ENCODE measurements at places on chromosomes 11 and 22.

DNA sequence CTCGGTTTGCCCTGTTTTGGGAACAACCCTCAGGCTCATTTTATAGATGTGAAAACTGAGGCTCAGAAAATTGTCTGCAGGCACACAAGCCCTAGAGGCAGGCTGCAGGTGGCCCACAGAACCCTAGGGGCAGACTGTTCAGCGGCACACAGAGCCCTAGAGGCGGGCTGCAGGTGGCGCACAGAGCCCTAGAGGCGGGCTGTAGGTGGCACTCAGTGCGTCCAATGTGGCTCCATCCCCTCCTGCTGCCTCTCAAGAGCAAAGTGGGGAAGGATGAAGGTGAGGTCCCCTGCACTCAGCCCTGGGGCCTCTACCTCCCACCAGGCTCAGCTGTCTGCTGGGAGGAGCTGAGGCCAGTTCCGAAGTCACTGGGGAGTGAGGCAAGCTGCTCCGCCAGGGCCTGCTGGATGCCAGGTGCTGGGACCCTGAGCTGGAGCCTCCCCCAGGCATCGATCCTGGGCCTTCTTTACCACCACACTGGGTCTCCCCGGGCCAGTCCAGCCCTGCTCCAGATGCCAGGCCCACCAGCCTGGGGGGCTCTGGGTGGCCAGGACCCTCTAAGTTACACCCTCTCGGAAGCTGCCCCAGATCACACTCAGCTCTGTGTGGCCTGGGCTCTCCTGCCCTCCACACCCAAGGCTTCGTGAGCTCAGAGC lies 2.3 kb downstream of the ACY3 start:
- no peak for DNase-seq

DNA sequence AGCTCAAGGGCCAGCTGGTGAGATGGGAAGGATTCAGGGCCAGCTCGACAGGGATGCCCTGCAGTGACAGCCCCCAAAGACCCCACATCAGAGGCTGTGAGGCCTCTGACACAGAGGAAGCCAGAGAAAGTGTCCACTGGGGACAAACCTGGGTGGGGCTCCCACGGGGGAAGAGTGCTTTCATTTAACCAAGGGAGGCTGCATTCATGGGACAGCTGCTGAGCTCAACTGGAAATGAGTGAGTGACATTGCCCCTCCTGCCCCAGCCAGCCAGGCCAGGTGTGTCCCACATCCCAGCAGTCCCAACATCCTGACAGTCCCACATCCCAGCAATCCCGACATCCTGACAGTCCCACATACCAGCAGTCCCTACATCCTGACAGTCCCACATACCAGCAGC lies 61.0 kb downstream of the DHCR7 start:
- DNase-seq, result no peak

GRCh38 chr11:18368221-18368620 lies 26.1 kb upstream of the LDHA start:
- no peak for DNase-seq

- DNase-seq, result peak; percentile 83
These were observed 15.5 kb upstream of the UPK3A start for GRCh38 chr22:45268958-45269844.

- DNase-seq, result no peak
These were observed 9.4 kb downstream of the HORMAD2 start for GRCh38 chr22:30089655-30089974.

DNA sequence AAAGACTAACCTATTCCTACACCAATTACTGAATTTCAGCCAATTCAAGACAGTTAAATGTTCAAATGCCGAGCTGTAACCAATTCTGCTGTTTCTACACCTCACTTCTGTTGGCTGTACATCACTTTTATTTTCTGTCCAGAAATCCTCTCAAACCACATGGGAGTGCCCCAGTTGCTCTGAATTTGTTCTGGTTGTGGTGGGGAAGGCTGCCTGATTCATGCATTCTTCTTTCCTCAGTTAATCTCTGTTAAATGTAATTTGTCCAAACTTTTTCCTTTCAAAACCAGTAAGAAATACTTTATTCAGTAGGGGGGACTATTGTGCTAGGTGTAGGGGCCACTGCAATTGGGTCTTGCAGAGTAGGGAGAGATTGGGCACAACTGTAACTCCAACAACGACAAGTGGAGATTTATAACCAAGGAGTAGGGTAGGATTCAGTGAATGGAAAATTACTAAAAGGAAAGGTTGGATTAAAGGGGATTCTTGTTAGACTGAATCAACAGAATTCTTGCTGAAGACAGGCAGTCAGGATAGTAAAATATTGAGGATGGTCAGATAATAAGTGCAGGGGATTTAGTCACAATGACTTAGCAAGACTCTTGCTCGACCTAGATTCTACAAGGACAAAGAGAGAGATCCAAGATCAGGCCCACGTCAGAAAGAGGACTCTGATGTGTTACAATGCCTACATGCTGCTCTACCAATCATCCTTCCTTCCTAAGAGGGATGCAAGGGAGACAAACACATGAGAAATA lies 593.5 kb upstream of the FAT3 start:
- DNase-seq, result no peak

DNA sequence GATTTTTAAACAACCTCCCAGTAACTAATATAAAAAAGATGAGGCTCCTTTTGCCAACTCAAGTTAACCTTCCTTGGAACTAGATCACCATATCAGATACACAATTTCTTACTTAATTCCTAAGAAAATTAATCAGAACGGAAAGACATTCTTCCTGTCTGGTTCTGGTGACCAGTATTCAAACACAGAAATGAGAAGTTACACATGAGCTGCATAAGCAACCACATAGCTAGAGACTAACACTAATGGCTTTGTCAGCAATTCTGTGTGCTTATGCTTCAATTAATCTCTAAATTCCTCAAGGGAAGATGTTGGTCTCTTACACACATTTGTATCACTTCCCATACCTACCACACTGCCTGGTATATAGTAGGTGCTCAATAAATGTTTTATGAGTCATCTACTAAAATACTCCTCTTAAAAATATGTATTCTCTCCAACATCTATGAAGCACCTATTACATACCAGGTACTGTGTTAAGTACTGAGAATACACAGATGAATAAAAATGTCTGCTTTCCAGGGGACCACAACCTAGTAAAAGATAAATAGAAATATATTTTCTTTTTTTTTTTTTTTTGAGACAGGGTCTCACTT lies 54.5 kb downstream of the GAB2 start:
- DNase-seq, result no peak

DNA sequence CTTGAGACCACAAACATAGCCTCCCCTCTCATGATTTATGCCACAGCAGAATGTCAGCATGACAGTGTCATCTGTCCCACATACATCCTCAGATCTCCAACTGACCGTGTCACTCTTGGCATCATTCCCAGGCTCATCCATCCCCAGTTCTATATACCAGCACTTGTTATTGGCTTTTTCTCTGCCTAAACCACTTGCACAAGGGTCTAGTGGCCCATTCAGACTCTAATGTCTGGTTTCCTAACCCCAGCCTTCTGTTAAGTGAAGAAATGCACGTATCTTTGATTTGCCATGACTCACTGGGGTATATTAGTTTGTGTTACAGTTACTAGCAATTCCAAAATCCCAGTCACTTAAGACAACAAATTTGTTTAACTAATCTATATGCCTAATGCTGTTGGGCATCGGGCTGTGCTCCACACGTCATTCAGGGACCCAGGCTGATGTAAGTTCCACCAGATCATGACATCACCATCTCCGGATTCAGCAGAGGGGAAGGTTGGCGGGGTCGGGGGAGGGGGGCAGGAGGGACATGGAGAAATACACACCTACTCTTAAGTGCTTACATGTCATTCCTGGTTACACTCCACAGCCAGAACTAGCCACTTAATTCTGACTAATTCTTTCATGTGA lies 517.4 kb downstream of the BUD13 start:
- DNase-seq, result no peak

DNA sequence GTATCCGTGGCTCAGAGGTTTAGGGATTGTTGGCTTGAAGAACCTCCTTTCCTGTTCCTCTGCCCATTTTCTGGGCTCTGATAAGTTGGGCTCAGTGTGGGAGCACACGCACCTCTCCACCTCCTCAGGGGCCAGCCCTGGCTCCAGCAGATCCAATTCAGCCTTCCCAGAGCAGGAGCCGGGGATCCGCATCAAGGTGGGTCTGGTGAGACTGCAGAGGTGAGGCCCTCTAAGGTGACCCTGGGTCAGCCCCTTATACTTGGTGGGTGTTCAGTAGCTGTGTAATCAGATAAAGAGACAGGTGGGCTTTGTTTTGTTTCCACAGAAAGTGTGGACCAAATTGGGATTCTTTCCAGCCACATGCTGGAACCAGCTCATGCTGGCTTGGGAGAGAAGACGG lies 1466.0 kb downstream of the TBC1D22A start:
- no peak for DNase-seq
